ENCODE measurements at places on chromosomes 1 and 21. TPM values are rescaled to one million over a fixed set of nuclear protein-coding genes. Genes with fewer than 3 reads are reported as not detected.

Gene UMODL1
- under 0.01 TPM for total RNA-seq

GRCh38 chr1:7702365-7702764, 68.7 kb upstream of the VAMP3 start:
- no peak for DNase-seq

- DNase-seq: no peak
These were observed 197.5 kb downstream of the BRINP2 start for GRCh38 chr1:177368255-177368654.

DNA sequence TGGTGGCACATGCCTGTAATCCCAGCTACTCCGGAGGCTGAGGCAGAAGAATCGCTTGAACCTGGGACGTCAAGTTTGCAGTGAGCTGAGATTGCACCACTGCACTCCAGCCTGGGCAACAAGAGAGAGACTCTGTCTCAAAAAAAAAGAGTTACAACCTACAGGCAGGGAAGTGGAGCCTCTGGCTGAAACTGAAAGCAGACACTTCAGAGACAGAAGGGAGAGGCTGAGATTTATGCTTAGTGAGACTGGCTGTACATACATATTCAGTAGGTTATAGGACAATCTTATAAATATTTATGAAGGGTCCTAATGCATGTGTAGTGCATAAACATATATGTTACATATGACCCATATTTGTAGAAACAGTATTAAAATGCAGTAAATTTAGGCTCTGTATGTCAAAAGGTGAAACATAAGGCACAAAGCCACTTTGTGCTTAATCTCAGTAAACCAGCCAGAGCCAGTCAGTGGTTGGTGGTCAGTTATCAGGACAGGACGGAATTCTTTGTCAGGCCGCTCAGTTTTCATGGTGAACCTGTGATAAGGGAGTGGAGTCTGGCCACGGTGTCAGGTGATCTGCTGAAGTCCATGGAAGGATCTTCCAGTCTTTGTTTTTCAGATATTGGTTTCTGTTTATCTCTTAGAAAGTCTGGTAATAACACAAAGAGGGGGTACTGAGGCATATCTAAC, 13.7 kb downstream of the RHEX start:
- no peak for DNase-seq

GRCh38 chr1:205633421-205633976, 1.7 kb upstream of the ELK4 start:
- DNase-seq: peak; percentile 13

Gene FCRL4
- total RNA-seq: not detected

DNA sequence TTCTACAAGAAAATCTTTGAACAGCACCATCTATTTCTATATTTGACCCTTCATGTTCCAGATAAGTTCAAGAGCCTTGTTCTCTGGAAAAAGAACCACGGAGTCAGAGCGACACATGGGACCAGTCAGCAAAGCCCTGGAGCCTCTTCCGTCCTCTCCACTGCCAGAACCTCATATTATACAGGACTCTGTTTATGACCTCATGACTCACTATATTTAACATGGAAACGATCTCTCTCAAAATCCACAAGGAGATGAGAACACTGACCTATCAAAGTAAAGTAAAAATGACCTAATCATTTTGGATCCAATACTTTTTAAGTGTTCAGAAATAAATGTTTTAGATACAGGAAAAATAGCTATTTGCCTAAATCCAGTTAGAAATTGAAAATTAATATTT, 124.6 kb upstream of the KRTAP19-8 start:
- DNase-seq: peak; percentile 25

DNA sequence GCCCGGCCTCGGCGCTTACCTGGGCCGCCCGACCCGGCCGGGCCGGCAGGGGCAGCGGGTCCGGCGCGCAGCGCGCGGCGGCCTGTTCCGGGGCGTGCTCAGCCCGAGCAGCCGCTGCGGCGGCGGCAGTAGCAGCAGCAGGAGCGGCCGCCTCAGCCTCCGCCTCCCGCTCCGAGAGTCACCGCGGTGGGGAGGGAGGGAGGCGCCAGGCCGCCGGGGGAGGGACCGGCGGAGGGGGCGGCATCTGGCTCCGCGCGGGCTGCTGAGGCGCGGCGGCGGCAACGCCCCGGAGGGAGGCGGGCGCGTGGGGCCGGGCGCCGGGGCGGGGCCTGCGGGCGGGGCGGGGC, at the start of gene CTNNBIP1:
TSS of gene CTNNBIP1 (minus strand) at position 194 of the 347 bp plus-strand sequence. CDS start 38,205 bp downstream, outside the sequence.
- no peak for DNase-seq

Gene S100PBP
- total RNA-seq: 29.7 TPM

DNA sequence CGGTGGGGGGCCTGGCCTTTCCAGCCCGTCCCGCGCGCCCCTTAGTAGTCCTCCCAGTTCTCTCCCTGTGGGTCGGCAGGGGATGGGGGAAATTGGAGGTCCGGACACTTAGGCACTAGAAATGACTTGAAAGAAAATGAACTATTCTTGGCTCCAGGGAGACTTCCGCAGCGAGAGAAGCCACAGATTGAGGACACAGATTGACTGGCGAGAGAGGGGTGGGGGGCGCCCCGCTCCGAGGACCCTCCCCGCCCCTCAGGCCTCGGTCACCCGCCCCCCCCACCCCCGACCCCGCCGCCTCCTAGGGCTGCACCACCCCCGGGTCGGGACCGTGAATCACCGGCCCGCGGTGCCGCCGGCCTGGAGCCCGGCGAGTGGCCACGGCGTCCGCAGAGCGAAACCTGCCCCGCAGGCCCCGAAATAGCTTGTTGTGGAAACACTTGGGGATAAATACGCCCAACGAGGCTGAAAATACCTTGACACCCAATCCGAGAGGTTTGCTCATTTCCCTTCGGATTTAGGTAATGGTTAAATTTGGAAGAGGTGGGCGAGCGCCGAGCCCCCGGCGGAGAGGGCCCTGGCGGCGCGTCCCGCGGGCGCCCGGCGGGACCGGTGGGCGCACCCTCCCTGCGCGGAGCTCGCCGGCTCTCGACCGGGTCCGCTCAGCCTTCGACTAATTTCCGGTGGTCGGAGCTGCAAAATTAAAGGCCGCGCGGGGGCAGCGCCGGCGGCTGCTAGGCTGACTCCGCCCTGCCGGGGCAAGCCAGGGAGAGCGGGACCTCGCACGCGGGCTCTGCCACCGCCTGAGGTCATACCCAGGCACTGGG, at the start of gene GFI1:
TSS of gene GFI1 (minus strand) at position 675 of the 827 bp plus-strand sequence. CDS start 3,438 bp downstream, outside the sequence.
- DNase-seq: no peak

DNA sequence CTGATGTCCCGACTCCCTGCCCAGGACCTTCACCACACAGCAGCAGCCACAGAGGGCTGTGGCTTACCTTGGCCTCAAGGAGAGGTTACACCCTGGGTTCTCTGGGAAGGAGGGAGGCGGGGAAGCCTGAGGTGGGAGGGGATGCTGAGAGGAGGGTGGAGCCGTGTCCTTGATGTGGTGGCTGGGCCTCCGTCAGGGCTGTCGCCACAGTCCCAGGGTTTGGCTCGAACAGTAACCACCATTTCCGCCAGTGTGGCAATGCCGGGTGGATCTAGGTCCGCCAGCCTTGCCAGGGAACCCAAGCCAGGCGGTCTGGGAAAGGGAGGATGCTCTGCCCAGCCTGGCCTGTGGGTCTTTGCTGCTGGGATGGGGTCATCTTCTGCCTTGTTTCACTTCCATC, 18.4 kb upstream of the CDCA8 start:
- no peak for DNase-seq

GRCh38 chr1:164604541-164604940, 45.6 kb downstream of the PBX1 start:
- no peak for DNase-seq

GRCh38 chr1:233097959-233098580, 147.7 kb downstream of the NTPCR start:
- DNase-seq: no peak

- peak; percentile 55 for DNase-seq
These were observed 520.5 kb downstream of the SMYD3 start for GRCh38 chr1:245986404-245987218.

DNA sequence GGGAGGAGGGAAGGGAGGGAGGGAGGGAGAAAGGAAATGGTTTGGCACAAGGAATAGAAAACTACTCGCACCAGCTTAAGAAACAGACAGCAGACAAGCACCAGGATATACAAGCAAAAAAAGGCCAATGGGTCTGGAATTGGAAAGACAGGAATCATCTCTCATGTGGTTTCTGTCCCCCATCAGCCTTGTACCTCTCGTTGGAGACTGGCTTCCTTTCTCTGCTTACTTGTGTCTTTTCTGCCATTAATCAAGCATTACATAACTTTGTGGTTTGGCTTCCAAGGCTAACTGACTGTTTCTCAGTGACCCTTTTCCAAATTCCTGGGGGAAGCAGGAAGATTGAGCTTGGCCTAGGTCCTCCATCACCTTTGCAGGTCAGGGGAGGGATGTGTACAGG, 11.8 kb upstream of the RALGPS2 start:
- no peak for DNase-seq

DNA sequence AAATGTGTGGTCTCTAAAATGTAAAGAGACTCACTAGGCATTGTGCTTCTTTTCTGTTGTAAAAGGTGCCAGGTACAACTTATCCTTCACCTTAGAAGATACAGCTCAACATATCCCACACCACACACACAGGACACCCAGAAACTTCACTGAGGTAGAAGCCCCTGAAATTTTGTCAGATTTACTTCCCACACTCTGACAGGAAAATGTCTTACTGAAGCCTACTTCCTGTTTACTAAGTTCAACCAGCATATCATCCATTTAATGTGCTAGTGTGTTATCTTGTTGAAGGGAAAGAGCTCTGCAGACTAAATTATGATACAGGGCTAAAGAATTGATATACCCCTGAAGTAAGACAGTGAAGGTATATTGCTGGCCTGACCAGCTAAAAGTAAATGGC, 39.9 kb upstream of the INSL5 start:
- DNase-seq: no peak

DNA sequence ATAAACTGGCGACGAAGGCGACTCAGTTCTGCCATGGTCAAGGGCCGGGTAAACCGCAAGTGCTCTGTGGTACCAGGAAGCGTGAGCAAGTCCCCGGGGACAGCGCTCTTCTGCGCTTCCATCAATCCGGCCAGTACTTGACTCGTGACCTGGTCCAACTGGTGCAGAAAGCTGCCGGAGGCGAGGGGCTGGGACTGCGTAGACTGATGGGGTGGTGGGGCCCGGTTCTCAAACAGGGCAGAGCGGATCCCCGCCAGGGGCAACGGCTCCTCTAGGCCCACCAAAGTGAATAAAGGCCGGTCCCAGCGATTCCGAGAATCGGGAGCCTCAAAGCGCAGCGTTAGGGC, 852 bp downstream of the KTI12 start:
- no peak for DNase-seq

- DNase-seq: peak; percentile 76
These were observed 1.7 kb downstream of the NES start for GRCh38 chr1:156675210-156676113.

- no peak for DNase-seq
These were observed 712 bp downstream of the TEKT2 start for GRCh38 chr1:36084497-36085115.

- peak; percentile 35 for DNase-seq
These were observed 82.2 kb upstream of the SSX2IP start for GRCh38 chr1:84772428-84772943.

DNA sequence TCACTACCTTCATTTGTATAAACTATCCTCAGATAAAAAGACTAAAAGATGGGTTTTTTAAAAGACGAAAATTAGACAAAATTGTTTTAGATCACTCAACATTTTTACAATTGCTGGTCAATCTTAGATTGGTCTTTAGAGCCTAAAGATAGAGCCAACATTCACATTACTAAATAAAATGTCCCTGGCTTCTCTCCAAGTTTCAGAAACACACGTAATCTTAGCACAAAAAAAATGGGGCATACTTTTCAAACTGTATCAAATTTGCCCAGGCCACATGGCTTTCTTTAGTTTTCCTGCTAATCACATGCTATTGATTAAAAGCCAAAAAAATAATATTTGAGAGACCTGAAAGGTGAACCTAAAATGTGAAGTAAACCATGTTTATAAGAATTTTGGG, 288.1 kb downstream of the DPYD start:
- no peak for DNase-seq

DNA sequence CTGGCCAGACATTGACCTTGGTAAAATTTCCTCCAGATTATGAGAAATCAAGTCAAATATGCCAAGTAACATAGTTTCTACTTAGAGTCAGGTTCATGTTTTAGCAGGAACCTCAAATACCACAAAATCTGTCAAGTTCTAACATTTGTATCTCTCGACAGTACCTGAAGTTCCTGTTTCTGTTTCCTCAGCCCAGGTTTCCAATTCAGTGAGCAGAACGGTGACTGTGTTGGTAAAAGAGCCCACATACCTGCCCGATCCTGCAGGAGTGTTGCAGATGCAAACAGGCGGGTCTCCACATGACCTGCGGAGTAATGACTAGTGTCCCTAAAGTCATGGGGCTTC, 57.9 kb upstream of the LGALS8 start:
- DNase-seq: no peak

DNA sequence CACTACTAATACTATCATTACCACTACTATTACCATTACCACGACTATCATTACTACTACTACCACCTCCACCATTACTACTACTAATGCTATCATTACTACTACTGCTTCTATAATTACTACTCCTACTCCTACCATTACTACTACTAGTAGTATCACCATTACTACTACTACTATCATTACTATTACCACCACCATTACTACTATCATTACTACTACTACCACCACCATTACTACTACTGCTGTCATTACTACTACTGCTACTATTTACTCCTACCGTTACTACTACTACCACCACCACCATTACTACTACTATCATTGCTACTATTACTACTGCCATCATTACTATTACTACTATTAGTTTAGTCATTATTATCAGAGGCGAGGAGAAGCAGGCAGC, 140.9 kb upstream of the KCNJ15 start:
- no peak for DNase-seq
